Stimulated activated naive CD8-positive, alpha-beta T cell treated with anti-CD3 and anti-CD28 coated beads, Interleukin-15, amount 100 ng/mL, for 72 hours (primary cell): ENCODE measurements at places on chromosomes 1 and 21.
A peak's percentile ranks its signal among the peaks of the same experiment; 100 is the strongest.

DNA sequence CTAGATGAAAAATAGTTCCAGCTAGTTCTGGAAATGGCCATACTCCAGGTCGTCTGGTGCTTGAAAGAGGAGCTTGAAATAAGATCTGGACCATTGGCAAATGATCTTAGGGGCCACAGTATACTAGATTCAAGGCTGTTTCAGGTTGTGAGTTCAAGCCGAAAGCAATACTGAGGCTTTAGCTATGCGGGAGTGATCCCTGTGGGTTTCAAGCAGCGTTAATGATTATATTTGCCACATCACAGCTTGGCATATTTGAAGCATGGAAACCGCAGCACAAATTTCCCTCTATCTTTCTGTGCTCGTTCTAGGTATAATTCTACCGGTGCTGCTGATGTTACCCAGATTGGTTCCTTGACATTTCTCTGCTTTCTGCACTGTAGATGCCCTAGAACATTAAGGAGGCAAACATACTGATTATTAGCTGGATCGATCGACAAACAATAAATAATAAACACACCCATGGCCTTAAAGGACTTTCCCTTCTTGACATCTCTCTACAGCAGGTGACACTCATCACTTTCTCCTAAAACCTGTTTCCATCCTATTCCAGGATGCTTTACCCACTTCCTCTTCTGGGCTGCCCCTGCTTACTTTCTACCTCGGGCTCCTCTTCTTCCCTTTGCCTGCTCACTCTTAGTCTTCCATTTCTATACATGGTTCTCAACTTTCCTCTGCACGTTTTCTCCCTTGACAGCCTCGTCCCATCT is 40.6 kb upstream of the LYST start:
- no peak for DNase-seq

DNA sequence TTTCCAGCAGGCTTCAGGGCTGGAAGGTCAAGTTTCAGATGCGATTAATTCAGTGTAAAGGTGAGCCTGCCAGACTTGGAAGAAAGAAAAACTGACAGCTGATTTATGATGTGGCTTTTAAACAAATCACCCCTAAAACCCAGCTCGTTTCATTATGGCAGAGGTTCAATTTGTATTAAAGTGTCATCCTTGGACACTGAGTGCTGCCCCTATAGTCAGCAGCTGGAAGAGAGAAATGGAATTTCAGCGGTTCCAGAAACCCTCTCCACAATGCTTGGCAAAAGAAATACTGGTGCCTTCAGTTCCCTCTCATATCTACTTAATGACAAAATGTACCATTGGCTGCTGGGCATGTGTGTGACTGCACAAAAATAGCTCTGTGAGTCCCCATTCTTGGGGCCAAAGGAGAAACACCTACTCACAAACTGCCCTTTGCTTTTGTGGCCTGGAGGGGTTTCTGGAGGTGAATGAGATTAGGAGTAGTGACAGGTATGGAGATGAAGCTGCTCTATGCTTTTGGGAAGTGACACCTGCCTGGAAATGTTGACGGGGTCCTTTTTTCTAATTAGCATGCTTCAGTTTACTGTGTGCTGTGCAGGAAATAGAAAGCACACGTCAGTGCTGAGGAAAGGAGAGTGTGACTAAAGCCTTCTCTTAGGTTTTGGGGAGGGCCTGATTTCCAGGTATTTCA is 95.1 kb upstream of the TSPAN2 start:
- DNase-seq: no peak

- DNase-seq: no peak
Observed at GRCh38 chr1:29408831-29409605, 172.7 kb downstream of the PTPRU start.

- DNase-seq: no peak
Observed at GRCh38 chr1:196951711-196952394, 8.3 kb downstream of the CFHR2 start.

DNA sequence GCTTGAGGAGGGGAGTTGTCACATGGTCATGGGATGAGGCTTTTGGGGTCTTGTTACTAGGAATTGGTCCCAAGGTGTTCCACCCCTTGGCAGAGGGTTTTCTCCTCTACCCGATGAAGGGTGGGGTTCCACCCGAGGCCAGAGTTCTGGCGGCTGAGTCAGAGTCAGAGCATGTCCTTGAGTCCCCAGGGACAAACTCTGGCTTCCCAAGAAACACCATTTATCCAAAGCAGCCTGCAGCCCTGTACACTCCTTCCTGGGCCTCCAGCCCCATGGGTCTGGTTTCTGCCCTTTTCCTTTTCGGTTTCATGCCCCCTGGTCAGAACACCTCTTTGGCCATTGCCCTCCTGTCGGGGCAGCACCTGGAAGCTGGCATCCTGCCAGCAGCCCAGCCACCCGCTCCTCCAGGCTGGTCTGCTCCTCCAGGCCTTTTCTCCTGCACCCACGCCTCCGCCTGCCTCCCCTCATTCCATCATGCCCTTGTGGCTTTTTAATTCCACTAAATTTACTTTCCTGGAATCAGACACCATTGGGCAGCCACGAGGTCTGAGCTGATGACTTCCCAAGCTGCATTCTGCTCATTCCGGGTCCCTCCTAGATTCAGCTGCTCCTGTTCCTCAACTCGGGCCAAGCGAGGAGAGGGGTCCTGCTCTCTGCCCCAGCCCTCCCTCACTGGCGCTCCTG is 301.7 kb upstream of the VAMP3 start:
- DNase-seq: no peak

DNA sequence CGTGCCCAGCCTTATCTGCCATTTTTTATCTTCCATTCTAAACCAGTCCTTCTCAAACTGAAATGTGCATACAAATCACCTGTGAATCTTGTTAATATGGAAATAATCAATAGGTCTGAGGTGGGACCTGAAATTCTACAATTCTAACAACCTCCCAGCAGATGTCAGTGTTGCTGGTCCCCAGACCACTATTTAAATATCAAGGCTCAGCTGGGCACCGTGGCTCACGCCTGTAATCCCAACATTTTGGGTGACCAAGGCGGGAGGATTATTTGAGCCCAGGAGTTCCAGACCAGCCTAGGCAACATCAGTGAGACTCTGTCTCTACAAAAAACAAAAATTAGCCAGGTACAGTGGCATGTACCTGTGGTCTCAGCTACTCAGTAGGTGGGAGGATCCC is 4.1 kb downstream of the UQCRHL start:
- DNase-seq: peak; percentile 8

DNA sequence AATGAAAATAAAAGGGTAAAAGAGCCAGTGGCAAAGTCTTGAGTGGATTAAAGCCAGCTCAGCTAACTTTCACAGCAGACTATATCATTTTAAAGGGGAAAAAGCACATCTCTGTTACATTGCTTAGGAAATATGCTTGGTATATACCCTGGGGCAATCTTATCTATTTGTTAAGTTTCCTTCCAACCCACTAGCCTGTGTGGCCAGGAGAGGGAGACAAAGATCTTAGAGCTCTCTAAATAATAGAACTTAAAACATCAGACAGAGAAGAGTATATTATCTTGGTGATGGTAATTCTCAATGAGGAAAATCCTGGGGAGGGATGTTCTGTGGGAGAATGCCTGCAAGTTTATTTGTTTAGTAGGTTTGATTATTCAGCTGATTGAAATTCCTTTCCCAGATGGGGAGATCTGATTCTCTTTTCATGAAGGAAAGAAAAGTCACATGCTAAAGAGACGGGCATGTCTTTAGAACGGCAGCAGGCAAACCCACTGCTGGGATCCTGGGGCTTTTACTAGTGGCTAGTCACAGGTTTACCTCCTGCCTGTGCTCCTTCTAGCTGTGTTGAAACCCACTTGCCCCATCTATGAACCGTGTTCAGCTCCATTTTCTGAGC is 3.6 kb downstream of the KCNE2 start:
- DNase-seq: peak; percentile 27

GRCh38 chr1:157562515-157562914 is 10.2 kb upstream of the FCRL5 start:
- no peak for DNase-seq

- DNase-seq: no peak
Observed at GRCh38 chr1:119542492-119542946, 35.5 kb downstream of the HSD3B1 start.

- DNase-seq: no peak
Observed at GRCh38 chr1:245566134-245566533, 411.3 kb downstream of the KIF26B start.

GRCh38 chr1:213397638-213398037 is 346.6 kb downstream of the RPS6KC1 start:
- no peak for DNase-seq

- no peak for DNase-seq
Observed at GRCh38 chr1:108570128-108570527, 10.2 kb downstream of the EEIG2 start.
